Activated CD8-positive, alpha-beta T cell treated with anti-CD3 and anti-CD28 coated beads, Interleukin-2, amount 10 ng/mL, durations not matched to agents 7 days and 5 days (primary cell): ENCODE measurements at places on chromosomes 12 and 14. TPM values are rescaled to one million over a fixed set of nuclear protein-coding genes. Genes with fewer than 3 reads are reported as not detected.

DNA sequence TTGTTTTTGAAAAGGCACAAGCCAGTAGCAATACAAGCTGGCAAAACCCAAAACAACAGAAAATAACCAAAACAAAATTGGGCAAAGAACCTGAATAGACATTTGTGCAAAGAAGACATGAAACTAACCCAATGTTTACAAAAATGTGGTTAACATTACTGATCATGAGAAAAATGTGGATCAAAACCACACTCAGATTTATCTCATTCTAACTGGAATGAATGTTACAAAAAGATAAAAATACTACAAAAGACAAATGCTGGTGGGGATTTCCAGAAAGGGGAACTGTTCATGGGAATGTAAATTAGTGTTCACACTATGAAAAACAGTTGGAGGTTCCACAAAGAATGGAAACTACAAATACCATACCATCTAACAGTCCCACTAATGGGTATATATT lies 26.6 kb downstream of the ASCL4 start:
- no peak for DNase-seq

GRCh38 chr12:1922075-1922709 lies 3.7 kb upstream of the CACNA2D4 start:
- peak; percentile 12 for DNase-seq

DNA sequence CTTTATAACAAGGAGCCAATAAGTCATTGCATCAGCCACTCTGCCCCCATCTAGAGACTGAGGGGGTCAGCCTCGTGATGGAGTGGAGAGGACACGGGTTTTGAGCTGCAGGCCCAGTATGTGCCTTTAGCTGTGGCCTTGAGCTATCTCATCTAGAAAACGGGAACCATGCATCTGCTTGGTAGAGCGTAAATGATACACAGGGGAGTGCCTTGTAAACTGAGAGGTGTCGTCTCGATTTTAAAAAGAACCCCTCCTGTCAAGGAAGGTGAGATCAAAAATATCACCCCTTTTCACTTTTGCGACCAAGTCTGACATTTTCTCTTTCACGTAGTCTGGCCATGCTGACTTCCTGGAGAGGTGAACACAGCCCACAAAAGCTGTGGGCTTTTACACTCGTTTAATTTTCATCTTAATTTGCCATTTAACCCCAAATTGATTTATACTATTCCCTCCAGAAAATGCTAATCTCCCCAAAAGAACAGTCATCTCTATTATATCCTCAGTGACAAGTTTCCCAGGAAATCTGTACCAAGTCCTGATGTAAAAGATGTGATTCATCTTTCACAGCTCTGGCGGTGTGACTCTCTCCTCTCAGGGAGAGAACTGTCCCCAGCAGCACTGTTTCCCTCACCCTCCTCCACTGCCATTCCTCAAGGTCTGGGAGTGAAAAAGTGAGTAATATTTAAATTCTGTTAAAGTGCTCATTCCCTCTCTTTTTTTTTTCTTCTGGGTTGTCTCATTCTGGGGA lies 30.6 kb downstream of the VCPKMT start:
- peak; percentile 42 for DNase-seq

- DNase-seq, result no peak
These were observed 98.0 kb downstream of the ZNF664 start for GRCh38 chr12:124071075-124071443.

- no peak for DNase-seq
These were observed 256.7 kb downstream of the SUDS3 start for GRCh38 chr12:118633071-118633470.

DNA sequence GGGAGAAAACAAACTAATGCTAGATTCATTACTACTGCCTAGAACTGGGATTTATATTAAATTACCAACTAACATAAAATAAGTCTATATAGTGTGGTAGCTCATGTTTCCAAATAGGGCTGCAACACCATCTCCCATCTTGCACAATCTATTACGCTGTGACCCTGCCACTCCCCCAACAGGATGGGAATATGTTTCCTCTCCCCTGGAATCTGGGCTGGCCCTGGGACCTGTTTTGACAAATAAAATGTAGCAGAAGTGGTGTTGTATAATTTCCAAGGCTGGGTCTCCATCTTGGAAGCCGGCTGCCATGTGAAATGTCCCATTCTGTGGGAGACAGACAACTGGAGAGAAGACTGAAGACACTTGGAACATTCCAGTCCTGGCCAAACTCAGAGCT lies 45.6 kb upstream of the FERMT2 start:
- no peak for DNase-seq

DNA sequence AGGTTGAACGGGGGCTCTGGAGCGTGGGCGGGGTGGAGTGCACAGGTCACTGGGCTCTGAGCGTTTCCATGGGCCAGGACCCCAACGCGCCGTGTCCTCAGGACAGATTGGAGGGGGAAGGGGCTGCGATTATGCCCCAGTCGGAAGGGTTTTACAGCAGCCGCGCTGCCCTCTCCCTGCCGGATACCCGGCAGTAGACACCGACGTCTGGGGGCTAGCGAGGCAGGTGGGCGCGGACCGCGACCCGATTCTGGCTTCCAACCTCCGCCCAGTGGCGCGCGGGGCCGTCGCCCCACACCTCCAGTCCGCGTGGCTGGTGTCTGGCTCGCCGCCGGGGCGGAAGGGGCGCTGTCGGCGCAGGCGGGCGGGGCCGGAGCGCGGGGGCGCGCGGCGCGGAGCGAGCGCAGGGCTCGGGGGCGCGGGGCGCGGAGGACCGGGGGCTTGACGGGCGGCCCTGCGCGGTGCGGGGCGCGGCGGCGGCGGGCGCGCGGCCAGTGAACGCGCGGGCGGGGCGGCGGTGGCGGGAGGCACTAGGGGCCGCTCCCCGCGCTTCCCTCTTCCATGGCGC lies 2.4 kb upstream of the KIF26A start:
- no peak for DNase-seq

- DNase-seq, result no peak
These were observed 394.4 kb upstream of the TBX3 start for GRCh38 chr12:115078334-115078733.

GRCh38 chr14:58258156-58258555 lies 13.5 kb downstream of the PSMA3 start:
- no peak for DNase-seq

- no peak for DNase-seq
These were observed 169.8 kb downstream of the CAPZA3 start for GRCh38 chr12:18907728-18908127.

DNA sequence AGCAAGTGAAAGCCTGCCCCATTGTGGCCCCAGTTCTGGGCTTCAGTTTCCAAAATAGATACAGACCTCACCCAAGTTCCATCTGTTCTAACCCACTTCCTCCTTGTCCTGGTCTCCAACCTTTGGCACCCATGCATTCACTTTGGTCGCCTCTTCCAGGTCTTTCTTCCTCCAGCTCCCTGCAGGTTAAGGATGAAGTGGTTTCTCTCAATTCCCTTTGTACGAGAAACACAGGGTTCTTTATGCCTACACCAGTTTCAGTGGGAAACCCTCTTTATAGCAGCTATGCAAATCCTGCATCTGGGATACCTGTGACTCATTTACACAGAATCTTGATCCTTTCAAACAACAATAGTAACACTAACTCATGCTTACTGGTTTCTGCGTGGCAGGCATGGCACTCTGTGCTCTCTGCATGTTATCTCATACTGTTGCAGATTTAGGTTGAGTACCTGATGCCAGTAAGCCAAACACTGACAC lies 110.6 kb upstream of the AMIGO2 start:
- DNase-seq, result no peak

The GDF11 gene
- 12.4 TPM for total RNA-seq

The NUMB gene
- 40.2 TPM for total RNA-seq

The MYF5 gene
- total RNA-seq, result not detected

The WDR20 gene
- total RNA-seq, result 30.3 TPM

The TSPAN19 gene
- not detected for total RNA-seq

The DCN gene
- not detected for total RNA-seq

The LPAR5 gene
- 16.8 TPM for total RNA-seq
